NCI-H1092 (cell line): ENCODE measurements at places on chromosomes 6 and 20.

DNA sequence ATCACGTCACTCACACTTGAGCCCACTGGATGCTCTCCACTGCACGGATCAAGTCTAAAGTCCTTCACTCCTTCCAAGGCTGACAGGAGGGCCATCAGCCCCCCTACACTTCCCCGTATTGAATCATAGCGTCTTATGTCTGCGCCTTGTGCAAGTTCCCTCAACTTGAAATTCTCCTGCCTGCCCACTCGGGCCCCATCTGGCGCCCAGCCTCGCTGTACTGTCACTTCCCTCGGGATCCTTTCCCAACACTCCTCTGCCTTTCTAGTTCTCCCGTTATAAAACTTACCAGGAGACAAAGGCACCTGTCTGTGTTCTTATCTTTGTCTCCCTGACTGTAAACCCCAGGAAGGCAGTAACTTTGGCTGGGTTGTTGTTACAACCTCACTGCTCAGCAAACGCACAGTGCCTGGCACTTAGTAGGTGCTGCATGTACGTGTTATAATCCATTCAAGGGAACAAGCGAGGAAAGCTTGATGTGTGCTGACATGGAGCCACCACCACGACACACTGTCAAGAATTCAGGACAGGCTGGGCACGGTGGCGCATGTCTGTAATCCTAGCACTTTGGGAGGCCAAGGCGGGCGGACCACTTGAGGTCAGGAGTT, 33.8 kb upstream of the ZFAND3 start:
- DNase-seq = no peak

DNA sequence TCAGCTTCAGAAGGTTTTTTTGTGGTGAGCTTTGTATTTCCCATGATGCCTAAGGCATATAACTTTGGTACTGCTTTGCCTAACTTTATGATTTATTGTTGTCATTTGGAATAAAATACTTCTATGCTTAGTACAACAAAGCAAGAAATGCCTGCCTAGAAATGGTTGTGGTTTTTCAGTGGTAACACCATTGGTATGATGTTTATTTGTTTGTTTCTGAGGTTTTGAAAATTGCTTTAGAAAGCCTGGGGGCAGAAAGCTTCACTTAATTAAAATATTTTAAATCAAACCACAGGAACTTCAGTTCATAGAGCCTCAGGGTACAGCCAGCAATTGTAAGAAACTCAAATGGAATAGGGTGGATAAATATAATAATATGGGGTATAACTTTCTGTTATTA, 351.2 kb upstream of the MAP3K7 start:
- DNase-seq = no peak

GRCh38 chr20:48260129-48260756, 475.0 kb upstream of the SULF2 start:
- peak; percentile 6 for DNase-seq

DNA sequence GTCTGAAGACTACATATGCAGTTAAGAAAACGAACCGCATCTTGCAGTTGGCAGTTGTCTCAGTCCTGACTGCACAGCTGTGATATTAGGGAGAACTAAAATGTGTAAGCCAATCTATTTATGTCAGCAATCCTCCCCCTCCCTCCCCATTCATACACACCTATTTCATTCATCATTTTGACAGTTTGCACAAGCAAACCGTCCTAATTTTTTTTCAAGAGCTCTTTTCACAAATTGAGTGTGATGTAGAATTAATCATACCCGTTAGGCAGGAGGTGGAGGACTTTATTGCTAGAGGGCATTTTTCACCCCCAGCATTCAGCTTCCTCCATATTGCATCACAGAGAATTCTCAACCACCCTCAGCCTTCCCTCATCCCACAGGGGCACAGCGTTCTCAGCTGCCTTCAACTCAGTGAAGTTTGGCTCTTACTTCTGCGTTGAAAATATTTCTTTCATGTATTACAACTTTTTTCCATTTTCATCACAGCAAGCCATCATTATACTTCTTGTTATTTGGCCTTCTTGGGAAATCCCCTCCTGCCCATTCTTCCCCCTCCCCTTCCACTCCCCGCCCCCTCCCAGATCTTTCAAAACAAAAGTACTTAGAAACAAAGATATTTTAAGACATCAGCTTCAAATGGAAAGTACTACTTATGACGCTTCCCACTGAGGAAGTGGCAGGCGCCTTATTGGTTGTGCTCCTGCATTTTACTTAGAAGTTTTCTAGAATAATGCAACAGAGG, 37.5 kb downstream of the NOX3 start:
- no peak for DNase-seq

- no peak for DNase-seq
Measured at GRCh38 chr6:19354181-19354580, 483.0 kb upstream of the ID4 start.

GRCh38 chr6:27617700-27618689, 145.1 kb upstream of the ZNF184 start:
- no peak for DNase-seq

DNA sequence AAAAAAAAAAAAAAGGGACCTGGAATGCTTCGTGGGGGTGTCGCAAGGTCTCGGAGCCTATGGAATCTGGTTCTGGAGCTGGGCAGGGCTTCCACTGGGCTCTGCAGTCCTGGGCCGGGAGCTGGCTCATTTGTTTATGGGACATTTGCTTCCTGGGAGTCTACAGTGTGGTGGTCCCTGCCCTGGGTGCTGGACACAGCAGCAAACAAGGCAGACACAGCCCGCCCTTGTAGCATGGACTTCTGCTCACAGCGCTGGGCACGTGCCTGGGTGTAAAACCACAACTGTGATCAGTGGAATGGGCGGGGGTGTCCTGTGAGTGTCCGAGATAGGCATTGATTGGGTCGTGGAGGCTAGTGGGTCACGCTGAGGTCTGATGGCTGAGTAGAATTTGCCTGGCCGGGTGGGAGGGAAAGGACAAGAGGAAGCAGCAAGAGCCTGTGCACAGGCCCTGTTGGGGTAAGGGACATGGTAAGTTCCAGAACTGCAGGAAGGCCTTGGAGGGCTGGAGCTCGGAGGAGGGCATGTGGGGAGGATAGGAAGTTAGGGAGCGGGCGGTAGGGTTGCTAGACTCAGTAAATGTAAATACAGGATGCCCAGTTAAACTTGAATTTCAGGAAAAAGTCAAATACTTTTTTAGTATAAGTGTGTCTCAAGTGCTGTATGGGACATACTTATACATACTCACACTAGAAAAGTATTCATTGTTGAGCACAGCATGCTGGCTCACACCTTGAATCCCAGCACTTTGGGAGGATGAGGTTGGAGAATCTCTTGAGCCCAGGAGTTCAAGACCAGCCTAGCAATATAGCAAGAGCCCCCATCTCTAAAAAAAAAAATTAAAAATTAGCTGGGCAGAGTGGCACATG, 61.3 kb upstream of the PMEPA1 start:
- no peak for DNase-seq

DNA sequence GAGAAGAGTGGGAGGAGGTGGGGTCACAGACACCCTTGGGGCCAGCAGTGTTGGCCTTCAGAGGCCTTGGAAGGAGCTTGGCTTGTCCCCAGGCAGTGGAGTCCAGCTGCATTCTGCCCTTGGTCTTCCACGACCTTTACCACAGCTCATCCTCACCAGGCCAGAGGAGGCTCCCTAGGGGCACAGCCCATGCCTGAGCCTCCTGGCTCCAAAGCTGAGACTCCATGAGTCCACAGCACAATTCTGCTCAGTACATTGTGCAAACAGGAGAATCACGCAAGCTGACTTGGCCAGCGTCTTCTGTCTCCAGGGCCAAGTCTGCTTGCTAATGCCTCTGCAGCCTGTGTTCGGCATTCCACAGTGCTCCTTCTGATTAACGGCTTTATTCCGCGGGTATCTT, 337.2 kb downstream of the SMOC2 start:
- no peak for DNase-seq

GRCh38 chr6:162940426-162940825, 212.7 kb downstream of the PACRG start:
- no peak for DNase-seq

- no peak for DNase-seq
Measured at GRCh38 chr6:45743028-45743615, 272.5 kb downstream of the CLIC5 start.

DNA sequence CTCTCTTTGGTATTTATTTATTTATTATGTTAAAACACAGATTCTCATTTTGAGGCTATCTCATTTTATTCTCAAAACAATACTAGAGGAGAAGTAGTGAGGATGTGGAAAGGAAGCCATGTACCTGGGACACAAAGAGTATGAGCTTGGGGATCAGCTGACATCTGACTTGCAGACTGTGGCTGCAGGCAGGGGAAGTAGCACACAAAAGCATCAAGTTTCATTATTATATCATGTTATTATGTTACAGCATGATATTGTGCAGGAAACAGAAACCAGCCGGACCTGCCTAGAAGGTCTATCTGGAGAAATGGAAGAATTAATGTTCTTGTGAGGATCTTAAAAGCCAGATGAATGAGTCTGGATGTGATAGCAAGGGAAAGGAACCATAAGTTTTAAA, 248.2 kb downstream of the KHDC1L start:
- DNase-seq = no peak
